ENCODE measurements at places on chromosomes 3 and 15. TPM values are rescaled to one million over a fixed set of nuclear protein-coding genes. Genes with fewer than 3 reads are reported as not detected.
A peak's percentile ranks its signal among the peaks of the same experiment; 100 is the strongest.

DNA sequence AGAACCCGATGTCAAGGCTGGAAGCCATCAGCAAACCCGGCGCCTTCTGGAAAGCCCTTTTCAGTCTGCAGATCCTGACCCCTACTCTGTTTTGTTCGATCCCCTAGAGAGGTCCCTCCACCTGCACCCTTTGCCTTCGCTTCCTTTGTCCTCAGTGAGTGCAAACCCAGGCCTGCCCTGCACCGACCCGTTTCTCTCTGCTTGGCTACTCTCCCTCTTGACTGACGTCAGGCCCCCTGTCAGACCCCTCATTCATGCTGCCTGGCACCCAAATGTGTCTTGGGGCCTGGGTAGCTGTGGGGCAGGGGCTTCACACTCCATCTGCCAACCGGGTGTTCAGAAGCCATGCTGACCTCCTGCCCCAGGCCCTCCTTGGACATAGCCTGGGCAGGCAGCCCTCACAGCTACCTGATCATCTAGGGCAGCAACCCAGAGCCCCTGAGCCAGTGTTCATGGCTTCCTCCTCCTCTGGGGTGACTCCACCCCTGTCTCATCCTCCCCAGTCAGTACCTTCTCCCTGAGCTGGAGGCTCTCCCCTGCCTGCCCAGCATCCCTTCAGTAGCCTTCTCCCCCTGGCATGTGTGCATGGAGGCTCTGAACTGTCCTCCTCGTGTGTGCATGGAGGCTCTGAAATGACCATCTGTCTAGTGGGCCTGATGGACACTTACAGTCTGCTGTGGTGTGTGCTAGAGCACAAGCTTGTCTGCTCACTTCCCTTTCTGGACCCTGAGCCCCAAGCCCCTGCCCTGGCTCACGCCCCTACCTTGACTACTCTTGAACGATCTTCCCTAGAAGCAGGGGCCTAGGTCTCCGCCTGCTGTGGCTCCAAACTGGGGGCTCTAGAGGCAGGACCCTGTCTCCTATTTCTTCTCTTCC, 69.4 kb downstream of the EXOG start:
- H3K27ac ChIP-seq, result no peak overlapping the region
- H3K36me3 ChIP-seq, result no peaks in the 10 kb centered on the region
- H3K4me1 ChIP-seq, result peaks cover 3% of the 10 kb centered on the region

Gene PLA2G4E
- total RNA-seq, result not detected

Gene CELSR3
- total RNA-seq, result 9.6 TPM

GRCh38 chr15:70923311-70924080, 30.9 kb downstream of the LRRC49 start:
- DNase-seq, result no peak
- H3K27ac ChIP-seq, result no peak overlapping the region
- H3K36me3 ChIP-seq, result peaks cover 5% of the 10 kb centered on the region
- H3K27me3 ChIP-seq, result no peaks in the 10 kb centered on the region
- H3K4me1 ChIP-seq, result peaks cover 8% of the 10 kb centered on the region

- H3K27ac ChIP-seq, result peak overlapping the region; percentile 74
- H3K27me3 ChIP-seq, result no peaks in the 10 kb centered on the region
- no peak for DNase-seq
Measured at GRCh38 chr3:51397392-51397791, 6.3 kb downstream of the RBM15B start.

GRCh38 chr3:190970560-190970959, 108.1 kb upstream of the GMNC start:
- no peak for DNase-seq
- H3K27me3 ChIP-seq, result peaks cover 12% of the 10 kb centered on the region
- H3K36me3 ChIP-seq, result no peaks in the 10 kb centered on the region
- no peaks in the 10 kb centered on the region for H3K4me1 ChIP-seq

- no peak overlapping the region for H3K27ac ChIP-seq
- peaks cover 32% of the 10 kb centered on the region for H3K27me3 ChIP-seq
- peaks cover 4% of the 10 kb centered on the region for H3K36me3 ChIP-seq
- H3K4me1 ChIP-seq, result no peaks in the 10 kb centered on the region
- no peak overlapping the region for H3K4me3 ChIP-seq
Measured at GRCh38 chr15:69744391-69745162, 292.0 kb downstream of the RPLP1 start.

- no peak for DNase-seq
- no peaks in the 10 kb centered on the region for H3K4me1 ChIP-seq
- peaks cover 5% of the 10 kb centered on the region for H3K27me3 ChIP-seq
- no peak overlapping the region for H3K27ac ChIP-seq
- no peak overlapping the region for H3K4me3 ChIP-seq
Measured at GRCh38 chr3:46681856-46682540, 11.5 kb downstream of the ALS2CL start.

DNA sequence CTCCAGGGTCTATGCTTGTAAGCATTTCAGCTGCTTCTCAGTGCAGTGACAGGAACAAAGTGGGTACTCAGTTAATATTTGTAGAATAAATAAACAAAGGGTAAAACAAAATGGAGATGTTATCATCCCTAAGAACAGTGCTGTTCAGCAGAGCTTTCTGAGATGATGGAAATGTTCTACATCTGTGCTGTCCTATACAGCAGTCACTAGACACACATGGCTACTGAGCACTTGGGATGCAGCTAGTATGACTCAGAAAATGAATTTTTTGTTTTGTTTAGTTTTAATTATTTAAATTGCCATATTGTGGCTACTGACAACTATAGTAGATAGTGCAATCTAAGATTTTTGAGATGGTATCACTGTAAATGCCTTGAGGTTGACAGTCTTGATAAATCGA, 283.8 kb upstream of the ADAMTS9 start:
- H3K27ac ChIP-seq, result no peak overlapping the region
- no peak overlapping the region for H3K4me3 ChIP-seq
- peaks cover 2% of the 10 kb centered on the region for H3K36me3 ChIP-seq
- DNase-seq, result no peak
- H3K4me1 ChIP-seq, result peaks cover 7% of the 10 kb centered on the region

DNA sequence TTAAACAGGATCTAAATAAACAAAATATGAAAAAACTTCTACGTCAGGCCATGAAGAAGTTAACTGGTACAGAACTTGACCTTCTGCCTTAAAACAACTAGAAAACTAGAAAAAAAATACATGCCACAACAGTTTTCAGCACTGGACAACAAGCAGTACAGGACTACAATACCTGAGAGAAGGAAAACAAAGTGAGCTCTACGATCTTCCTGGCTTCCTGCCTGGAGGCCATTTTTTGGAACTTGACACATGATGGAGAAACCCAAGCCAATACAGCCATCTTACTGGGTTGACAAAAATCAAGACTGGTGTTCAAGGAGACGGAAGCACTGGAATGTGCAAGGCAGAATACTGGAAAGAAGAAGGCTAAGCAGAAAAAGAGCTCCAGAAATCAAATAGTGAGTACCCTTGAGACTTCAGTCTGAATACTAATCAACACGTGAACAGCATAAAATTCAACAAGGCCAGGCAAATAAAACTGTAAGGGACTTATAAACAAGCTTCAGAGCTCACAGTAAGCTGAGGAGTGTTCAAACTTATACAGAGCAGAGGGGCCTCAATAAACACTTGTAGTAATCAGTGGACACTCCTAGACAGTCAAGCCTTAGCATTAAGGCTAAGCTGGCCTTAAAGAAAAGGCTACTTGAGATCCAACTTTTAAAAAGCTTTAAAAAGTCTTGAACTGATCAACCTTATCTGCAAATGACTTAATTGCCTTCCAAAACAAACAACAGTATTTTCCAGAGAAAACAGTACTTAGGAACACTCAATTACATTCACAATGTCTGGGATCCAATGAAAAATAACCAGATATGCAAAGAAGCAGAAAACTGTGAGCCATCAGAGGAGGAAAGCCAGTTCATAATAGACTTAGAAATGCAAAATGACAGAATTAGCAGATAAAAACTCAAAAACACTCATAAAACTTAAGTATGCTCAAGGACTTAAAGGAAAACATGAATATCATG, 63.2 kb downstream of the DLG1 start:
- no peaks in the 10 kb centered on the region for H3K27me3 ChIP-seq
- H3K4me3 ChIP-seq, result no peak overlapping the region
- peaks cover 50% of the 10 kb centered on the region for H3K4me1 ChIP-seq

DNA sequence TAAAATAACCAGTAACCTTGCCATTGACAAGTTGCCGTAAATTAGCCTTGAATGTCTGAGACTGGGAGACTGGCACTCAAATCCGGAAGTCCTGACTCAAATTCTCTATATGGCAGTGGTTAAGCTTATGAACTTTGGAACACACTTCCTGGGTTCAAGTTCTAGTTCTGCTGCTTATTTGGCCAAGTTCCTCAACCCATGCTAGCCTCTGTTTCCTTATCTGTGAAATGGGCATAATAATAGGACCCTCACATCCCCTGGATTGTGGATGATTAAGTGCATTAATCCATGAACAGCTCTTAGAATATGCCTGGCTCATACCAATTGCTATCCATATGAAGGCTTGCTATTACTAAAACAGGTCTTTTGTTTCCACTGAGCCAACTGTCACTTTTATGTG, 311.5 kb downstream of the EDEM1 start:
- H3K27me3 ChIP-seq, result no peaks in the 10 kb centered on the region
- H3K27ac ChIP-seq, result no peak overlapping the region
- H3K4me3 ChIP-seq, result no peak overlapping the region
- H3K36me3 ChIP-seq, result no peaks in the 10 kb centered on the region
- DNase-seq, result no peak

DNA sequence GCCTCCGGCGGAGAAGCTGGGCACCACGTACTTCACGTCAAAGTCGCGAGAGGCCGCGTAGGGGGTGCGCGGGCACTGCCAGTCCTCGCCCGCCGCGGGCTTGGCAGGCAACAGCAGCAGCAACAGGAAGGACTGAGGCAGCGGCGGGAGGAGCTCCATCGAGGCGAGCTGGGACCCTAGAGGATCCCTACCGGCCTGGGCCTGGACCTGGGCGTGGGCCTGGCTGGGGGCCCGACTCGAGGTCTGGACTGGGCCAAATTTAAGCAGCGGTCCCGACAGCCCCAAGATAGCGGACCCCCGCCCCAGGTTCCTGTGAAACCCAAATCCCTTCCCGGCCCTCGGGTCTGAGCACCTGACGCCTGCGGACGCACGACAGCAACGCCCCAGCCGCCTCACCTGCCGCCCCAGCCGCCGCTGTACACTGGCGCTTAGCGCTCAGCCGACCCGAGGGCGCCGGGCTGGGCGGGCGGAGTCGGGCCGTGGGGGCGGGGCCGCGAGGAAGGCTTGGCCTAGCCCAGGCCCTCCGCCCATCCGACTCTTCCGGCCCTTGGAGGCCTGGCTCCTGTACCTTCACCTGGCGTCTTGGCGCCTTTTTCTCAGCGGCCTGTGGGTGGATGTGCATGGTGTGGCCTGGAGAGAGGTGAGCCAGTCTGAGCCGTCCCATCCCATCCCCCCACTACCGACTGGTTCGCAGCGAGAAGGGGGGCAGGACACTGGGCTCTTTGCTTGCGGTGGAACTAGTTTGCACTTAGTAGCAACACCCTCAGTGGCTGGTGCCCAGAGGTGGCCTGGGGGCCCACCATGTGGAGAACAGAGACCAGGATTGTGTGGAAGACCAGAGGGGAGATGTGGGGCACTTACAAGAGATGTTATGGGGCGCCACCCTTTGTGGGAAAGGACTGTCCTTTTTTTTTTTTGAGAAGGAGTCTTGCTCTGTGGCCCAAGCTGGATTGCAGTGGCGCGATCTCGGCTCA, at the start of gene MST1R:
TSS of gene MST1R (minus strand) at position 423 of the 974 bp plus-strand sequence. CDS start at position 159, 264 bp downstream.
- no peak within 1 kb of the TSS for H3K27ac ChIP-seq
- peaks cover 14% of the 10 kb centered on the region for H3K4me1 ChIP-seq
- no peak within 1 kb of the TSS for H3K4me3 ChIP-seq
- no peak for DNase-seq
- H3K36me3 ChIP-seq, result no peaks in the 10 kb centered on the region
- no peaks in the 10 kb centered on the region for H3K27me3 ChIP-seq

DNA sequence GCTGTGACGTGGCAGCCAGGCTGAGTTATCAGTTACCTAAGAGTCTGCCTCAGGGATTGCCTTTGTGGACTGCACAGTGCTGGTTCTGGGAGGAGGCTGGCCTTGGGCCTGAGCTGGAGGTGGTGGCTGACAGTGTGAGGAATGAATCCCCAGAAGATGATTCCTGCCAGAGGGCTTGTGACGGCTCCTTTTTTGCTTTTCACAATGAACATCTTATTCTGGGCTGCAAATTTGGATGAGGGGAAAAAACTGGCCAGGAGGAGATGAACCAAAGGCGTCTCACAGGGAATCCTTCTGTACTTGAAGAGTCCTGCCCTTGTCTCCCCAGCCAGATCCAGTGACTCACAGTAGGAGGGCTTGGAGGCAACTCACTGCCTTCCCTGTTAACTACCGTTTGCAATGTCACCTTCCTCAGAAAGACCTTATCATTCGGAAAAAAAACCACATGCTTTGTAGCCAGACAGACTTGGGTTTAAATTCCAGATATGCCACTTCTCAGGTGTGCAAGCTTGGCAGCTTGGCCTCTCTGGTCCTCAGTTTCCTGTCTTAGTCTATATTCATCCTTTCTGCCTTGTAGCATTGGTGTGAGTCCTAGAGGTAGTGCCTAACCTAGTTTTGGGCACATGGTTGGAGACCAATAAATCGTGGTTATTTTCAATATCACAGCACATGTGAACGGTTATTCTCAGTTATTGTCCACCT, 19.1 kb downstream of the ST6GAL1 start:
- H3K36me3 ChIP-seq, result peaks cover 18% of the 10 kb centered on the region
- H3K4me1 ChIP-seq, result peaks cover 22% of the 10 kb centered on the region
- H3K4me3 ChIP-seq, result no peak overlapping the region
- no peaks in the 10 kb centered on the region for H3K27me3 ChIP-seq
- no peak for DNase-seq

DNA sequence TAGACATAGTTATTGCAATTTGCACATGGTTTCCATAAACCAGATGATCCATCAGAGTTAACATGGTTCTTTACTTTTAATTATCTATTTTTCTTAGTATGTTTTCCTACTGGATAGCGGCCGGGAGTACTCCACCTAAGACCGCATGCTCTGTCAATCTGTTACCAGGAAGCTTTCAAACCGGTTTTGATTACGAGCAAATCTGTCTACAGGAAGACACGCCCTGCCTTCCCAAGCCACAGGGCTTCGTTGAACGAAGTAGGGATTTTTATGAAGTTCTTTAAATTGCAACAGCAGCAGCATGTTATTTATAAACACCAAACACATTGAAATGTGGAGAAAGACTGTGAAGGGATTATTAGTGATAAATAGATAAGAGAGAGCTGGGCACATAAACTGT, 283.3 kb upstream of the ROBO2 start:
- no peak for DNase-seq
- no peaks in the 10 kb centered on the region for H3K27me3 ChIP-seq
- no peaks in the 10 kb centered on the region for H3K4me1 ChIP-seq
- no peaks in the 10 kb centered on the region for H3K36me3 ChIP-seq

GRCh38 chr3:557972-558371, 361.4 kb downstream of the CHL1 start:
- no peak for DNase-seq
- no peaks in the 10 kb centered on the region for H3K36me3 ChIP-seq
- H3K4me3 ChIP-seq, result no peak overlapping the region
- H3K27me3 ChIP-seq, result no peaks in the 10 kb centered on the region

Gene C3orf20
- not detected for total RNA-seq
